ENCODE measurements at places on chromosomes 3 and 15.

GRCh38 chr15:50355980-50356379 is 982 bp upstream of the GABPB1 start:
- DNase-seq: no peak

- no peak for DNase-seq
Observed at GRCh38 chr3:180617049-180617448, 15.1 kb downstream of the TTC14 start.

GRCh38 chr3:27714146-27714526 is 8.0 kb downstream of the EOMES start:
- no peak for DNase-seq

GRCh38 chr3:23017801-23018200 is 185.3 kb upstream of the UBE2E2 start:
- no peak for DNase-seq

DNA sequence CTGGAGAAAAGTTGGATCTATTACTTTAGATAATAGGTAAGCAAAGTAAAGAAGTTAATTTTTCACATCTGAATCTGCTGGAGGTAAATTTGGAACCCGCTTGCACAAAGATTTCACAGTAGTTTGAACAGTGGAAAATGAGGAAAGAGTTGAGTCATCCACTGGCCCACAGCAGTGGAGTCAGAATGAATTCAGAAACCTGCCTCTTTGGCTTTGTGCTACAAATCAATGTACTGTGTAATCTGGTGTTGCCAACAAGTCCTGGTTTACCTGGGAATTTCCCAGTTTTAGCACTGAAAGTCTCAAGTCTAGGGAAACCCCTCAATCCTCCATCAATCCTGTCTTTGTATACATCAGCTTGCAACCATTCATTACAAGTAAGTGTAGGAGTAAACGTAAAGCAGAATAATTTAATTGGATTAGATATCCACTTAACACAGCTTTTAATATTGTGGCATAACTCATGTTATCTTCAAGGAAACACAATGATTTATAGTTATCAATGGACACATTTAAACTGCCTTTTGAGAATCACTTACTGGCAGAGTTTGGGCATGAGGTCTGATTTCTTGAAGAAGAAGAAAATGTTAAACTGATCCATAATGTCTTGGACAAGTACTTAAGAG is 100.6 kb downstream of the DCLK3 start:
- no peak for DNase-seq

DNA sequence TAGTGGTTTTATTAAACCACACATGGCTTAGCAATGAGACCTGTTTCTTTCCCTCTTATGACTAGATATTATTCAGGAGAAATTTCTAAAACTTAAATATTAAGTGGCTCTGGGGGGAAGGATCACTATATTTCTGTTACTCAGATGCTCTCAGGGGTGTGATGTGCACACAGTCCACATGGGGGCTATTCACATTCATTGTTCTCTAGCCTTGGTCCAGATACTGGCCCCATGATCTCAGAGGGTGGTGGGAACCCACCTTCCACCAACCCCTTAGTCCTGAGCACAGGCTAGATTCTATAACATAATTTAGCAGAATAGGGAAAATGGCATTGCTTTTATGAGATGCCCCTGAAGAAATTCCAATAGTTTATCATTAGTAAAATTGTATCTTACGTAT is 149.0 kb upstream of the ST8SIA2 start:
- DNase-seq: no peak

DNA sequence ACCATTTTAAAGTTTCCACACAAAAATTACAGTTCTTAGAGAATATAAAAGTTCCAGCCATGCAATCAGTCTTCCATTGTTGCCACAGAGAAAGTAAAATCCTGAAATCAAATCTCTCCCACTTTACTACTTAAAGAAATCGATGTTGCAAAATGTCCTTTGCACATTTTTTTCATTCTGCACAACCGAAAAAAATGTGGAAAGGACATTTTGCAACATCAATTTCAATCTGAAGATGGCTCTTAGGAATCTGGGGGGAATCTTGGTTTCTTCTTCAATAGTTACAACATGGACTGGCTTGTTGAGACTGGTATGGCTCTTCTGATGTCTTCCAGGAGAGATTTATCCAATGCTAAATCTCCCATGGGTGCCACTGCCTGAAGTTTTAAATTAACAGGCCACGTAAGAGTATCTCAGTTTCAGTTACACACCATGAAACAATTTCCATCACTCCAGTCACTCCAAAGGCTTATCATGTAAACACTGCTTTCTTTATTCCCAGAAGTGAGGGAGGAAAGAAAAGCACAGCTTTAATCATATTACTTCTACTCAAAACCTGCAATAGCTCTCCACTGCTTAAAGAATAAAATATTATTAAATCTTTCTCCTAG is 55.8 kb upstream of the CTNNB1 start:
- no peak for DNase-seq

DNA sequence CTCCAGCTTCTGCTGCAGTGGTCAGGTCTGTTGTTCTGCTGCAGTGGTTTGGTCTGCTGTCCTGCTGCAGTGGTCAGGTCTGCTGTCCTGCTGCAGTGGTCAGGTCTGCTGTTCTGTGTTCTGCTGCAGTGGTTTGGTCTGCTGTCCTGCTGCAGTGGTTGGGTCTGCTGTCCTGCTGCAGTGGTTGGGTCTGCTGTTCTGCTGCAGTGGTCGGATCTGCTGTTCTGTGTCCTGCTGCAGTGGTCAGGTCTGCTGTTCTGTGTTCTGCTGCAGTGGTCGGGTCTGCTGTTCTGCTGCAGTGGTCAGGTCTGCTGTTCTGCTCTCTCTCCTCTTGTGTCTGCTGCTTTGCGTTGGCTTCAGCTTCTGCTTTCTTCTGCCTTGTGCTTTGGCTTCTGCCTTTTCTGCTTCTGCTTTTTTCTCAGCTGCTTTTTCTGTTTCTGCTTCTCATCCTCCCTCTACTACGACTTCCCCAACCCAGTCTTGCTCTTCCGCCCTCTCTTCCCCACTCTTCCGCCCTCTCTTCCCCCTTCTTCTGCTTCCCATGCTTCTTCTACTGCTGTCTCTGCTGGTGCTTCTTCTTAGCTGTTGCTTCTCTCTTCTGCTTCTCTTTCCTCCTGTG is 50.7 kb downstream of the FAM43A start:
- no peak for DNase-seq

- no peak for DNase-seq
Observed at GRCh38 chr3:186287711-186288110, 74.3 kb downstream of the DGKG start.

DNA sequence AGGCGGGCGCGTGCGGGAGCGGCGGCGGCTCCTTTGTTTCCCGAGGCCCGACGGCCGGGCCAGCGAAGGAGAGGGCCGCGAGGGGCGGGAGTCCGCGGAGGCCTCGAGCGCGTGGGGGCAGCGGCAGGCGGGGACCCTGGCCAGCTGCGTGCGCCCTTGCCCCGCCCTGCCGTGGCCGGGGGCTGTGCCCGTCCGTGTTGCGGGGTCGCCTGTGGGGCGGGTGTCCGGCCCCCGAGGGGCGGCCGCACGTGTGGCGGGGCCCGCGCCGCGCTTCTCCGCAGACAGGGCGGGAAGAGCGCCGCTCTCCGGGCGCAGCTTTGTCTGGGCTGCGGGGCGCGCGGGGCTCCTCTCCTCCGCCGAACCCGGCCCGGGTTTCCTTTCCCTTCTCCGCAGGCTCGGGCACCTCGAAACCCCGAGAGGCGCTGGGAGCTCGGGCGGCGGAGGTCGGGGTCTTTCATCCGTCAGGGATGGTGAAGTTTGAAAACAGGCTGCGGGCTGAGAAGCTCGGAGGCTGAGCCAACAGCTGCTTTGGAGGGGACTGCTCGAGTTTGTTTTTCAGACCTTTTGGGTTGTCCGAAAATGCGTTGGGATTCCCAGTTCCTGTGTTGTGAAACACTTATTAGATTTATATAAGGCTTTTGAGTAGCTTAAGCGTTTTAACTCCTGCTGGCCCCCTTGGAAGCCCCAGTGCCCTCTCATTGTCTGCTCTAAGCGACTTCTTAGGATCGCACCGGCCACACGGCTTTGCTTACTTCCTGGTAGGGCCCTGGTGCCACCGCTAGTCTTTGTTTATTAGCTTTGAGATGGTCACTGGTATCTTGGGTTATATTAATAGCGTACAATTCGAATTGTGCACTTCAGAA is 817 bp downstream of the USP3 start:
- peak; percentile 51 for DNase-seq

DNA sequence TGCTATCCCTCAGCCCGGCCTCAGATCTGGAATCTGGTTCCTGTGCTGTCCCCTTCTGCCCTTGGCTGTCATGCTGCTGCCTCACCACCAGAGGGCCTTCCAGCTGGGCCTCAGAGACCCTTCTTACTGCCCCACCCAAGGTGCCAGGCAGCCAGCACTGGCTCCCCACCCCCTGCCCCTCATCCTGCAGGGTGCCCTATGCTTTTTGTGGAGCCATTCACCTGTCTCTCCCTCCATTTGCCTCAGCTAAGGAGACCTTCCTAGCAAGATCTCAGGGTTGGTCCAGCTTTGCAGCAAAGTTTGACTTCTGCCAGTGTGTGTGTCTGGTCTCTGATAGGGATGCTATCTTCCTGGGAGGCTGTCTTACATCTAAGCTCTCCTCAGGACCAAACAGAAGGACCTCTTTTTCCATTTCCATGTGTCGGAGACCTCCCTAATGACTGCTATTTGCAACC is 1.9 kb upstream of the VWA5B2 start:
- DNase-seq: peak; percentile 63

DNA sequence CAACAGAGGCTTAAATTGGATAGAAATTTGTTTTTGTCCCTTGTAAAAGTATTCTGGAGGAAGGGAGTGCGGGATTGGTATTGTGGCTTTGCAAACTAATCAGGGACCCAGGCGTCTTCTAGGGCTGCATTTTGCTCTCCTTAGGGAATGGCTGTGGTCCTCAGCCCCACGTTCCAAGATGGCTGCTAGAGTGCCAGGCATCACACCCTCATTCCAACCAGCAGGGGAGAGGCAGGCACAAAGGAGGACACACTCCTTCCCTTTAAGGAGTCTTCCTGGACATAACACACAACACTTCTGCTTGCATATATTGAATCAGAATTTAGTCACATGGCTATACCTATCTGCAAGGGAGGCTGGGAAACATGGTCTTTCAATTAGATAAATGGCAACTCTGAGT is 174.5 kb upstream of the LYSMD4 start:
- DNase-seq: no peak

DNA sequence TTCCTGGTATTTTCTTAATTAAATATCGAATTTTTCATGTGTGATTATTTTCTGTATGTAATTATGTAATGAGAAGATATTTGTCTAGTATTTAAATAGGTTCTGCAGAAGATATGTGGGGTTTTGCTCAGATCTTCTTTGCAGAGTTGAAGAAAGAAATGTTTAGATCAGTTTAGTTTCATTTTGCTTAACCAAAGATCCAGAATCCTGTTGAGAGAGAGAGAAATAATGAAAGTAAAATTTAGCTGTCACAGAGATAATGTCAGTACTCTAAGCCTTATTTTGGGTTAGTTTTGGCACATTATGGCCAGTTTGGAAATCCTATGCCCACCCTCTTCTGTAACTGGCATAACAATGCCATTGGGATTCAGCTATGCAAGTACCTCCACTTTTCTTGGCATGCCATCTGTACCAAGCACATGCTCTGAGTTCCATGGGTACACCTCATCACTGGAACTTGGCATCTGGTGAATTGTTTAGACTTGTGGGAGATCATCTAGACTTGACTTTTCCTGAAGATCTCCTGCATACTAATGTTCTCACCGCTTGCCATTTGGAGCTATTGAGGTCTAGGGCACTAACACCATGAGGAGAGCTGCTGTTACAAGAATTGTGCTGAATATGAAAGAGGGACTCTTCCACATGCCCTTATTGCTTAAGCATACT is 30.9 kb downstream of the PLSCR1 start:
- no peak for DNase-seq

DNA sequence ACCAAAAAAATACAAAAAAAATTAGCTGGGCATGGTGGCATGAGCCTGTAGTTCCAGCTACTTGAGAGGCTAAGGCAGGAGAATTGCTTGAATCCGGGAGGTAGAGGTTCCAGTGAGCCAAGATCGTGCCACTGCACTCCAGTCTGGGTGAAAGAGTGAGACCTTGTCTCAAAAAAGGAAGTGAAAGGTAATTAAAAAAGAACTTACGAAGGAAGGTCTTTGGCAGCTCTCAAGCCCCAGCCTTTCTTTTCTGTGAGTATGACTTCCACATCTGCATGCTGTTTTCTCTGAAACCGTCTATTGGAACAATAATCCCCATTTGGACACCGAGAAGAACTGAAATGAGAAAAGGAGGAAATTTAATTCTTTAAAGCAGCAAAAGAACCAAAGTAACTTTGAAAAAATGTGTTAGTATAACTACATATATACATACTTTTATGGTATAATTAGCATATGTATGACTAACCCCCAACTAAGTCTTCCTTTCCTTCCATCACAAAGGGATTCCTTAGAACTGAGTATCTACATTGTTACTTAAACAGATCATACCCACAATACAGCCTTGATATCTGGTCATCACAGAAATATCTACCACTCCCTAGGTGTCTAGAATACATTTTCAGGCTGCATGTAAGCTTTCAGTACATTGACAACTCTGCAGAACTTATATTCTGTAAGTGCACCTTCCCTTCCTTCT is 50.1 kb downstream of the SETD2 start:
- no peak for DNase-seq

GRCh38 chr3:190780524-190780923 is 82.0 kb downstream of the GMNC start:
- DNase-seq: no peak

DNA sequence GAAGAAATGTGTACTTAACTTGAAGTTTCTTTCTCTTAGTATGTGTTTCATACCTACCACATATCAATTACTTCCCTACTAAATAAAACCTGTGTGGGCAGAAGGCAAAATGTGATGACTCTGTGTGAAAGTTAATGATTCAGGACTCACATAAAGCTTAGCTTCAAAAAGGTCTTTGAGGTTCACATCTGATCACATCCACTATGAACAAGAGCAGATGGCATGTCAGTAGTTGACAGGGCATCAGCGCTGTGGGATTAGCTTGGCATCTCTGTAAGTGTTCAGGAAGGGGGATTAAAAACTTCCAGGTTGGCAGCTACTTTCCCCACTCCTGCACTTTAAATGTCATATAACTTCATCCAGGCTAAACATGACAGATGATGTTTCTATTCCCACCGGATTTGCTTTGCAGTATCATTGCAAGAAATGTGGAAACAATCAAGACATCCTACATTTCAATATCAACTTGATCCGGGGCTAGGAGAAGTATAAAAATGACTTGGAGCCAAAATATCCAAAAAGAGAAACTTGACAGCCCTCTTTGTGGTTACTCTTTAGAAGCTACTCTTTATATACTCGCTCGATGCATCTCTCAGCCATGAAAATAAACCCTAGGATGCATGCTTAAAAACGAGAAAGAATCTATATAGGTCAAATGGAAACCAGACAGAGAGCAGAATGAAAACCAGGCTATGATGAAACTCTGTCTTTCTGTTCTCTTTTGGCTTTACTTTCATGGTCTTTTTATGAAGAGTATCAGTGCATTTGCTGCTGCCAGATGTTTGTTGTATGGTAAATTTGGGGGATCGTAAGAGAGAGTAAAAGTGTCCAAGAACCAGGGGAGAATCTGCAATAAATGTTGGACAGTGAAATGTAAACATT is 273.1 kb upstream of the ALCAM start:
- no peak for DNase-seq

DNA sequence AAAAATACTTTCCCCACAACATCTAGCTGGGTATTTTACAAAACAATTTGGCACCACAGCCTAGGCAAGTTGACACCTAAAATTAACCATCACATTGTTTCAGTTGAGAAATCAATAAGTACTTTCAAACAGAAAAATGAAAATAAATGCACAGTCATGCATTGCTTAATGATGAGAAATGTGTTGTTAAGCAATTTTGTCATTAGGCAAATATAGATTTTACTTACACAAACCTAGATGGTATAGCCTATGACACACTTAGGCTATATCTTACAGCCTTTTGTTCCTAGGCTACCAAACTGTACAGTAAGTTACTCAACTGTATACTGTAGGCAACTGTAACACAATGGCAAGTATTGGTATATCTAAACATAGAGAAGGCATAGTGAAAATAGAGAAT is 608.6 kb upstream of the BCHE start:
- DNase-seq: no peak
